Neural progenitor cell (in vitro differentiated cells): ENCODE measurements at places on chromosomes 16 and 17.

DNA sequence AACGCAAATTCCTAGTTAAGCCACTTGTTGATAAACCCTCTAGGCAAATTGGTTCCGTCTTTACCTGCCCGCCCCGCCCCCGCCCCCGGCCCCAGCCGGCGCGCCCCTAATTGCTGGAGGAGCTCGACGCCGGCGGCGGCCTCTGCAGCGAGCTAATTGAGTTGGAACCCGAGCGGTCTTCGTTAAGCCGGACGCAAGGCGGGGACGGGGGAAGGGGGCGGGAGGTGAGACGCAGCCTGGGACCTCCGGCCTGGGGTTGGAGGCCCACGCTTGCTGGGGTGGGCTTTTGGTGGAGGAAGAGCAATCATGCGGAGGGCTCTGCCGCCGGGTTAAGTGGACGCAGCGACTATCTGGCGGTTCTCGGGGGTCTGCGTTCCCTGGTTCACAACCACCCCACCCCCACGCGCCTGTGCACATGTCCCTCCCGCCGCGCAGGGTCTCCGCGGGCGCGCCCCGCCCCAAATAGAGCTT, 12.7 kb upstream of the FOXF1 start:
- DNase-seq = peak; percentile 92

DNA sequence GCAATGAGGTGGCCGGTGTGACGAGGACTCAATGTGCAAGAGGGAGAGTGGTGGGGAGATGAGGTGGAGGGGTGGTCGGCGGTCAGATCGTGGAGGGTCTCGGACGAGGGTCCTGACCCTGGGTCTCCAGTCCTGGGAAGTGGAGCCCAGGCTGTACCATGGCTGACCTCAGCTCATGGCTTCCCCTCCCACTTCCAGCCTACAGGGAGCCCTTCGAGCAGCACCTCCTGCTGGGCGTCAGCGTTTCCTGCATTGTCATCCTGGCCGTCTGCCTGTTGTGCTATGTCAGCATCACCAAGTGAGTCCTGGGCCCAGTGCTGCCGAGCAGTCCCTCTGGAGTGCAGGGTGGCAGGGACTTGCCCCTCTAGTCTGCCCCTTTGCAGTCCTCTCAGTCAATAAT, 41.8 kb downstream of the IL4R start:
- DNase-seq = peak; percentile 47

GRCh38 chr17:68054296-68054900, 18.9 kb downstream of the KPNA2 start:
- DNase-seq = no peak

DNA sequence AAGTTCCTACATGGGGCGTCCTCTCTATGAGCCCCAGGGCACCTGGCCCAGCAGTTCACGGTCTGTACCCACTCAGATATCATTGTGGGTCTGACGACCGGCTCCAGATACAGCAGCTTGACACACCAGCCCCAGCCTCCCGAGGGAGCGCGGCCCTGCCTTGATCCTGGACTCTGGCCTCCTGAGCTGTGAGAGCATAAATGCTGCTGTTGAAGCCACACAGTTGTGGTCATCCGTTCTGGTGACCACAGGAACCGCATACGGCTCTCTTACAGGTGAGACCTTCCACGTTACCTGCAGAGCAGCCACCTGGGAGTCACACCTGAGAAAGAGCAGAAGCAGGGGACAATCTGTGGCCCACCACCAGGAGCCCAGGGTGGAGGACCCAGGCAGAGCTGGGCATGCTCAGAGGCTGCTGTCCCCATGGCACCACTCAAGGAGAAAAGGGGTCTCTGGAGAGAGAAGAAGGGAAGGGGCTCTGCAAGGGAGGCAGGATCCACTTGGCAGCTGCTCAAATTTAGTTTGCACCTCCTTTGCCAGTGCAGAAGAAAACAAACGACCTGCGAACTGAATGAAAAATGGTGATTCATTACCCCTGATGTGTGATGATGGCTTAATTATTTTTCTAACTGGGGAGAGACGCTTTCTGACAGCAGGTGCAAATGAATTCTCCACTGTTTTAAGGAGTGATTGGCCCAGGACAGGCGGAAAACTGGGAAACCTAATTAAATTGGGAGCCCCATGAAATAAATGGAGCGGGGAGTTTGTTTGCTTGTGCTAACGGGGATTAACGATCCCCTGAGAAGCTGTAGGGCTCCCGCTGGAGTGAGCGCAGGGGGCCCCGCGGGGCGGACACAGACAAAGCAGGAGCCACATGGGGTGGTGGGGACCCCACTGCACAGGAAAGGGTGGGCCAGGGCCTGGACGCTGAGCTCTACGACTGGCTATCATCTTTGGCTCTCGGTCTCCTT, 208.9 kb downstream of the RBFOX3 start:
- no peak for DNase-seq

- no peak for DNase-seq
Observed at GRCh38 chr16:1818204-1818872, 8.3 kb downstream of the HAGH start.

- DNase-seq = no peak
Observed at GRCh38 chr17:73393962-73394361, 82.2 kb upstream of the CDC42EP4 start.

GRCh38 chr17:81364278-81365147, 30.7 kb upstream of the BAHCC1 start:
- no peak for DNase-seq
